ENCODE measurements at places on chromosomes 7 and 10.

DNA sequence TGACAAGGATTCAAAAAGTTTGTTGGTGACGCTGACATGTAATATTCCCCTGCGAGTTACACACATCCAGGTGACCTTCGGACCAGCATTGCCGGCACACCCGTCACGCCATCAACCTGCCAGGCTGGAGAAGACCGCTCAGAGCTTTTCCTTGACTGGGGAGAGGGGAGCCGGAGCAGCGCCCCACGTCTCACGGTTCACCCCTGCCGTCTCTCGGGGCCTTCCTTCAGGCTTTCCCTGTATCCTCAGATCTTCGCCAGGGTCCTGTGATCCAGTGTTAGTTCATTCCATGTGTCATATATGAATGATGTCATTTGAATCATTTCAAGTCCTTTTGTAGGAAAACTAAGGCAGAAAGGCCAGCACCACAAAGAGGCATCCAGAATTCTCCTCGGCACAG, 127.8 kb downstream of the MGMT start:
- no peak for DNase-seq

DNA sequence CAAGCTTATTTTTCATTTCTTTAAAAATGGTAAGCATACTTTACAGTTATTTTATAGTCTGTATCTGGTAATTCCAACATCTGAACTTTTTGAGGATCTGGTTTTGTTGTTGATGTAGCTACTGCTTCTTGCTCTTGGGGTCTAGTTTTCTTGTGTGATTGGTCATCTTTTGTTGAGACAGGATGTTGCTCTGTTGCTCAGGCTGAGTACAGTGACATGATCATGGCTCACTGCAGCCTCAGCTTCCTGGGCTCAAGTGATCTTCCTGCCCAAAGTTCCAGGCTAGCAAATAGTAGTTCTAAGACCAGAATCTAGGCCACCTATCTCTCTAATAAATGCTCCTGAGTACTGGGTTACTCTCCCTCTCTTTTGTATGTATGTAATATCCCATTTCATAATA, 75.7 kb downstream of the NRCAM start:
- DNase-seq, result no peak

- no peak for DNase-seq
Measured at GRCh38 chr10:121459279-121459621, 139.0 kb downstream of the FGFR2 start.

GRCh38 chr10:14787938-14788337, 13.2 kb upstream of the FAM107B start:
- no peak for DNase-seq

DNA sequence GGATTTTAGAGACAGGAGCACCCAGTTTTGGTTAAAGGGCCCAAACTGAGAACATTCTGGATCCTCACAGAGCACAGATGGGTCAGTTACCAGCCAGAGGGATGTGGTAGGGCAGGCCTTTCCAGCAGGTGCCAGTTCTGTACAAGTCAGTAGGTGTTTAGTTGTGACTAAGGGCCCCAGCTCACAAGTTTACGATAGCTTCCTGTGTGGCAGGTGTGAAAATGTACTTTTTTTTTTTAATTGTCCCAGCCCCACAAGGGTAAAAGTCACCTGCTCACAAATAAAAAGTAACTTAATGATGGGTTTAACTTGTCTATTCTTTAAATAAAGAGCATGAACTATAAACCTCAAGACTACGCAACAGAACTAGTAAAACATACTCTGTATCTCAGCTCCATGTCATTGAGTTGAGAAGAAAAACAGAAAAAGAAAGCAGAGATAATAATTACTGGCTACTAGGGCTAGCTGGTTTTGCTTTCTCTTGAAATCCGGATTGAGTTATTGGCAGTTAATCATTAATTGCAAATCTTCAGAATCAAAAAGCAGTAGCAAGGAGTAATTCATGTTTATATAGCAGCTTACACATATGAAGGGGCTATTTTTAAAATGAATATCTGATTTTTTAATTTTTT, 15.4 kb downstream of the NFE2L3 start:
- peak; percentile 70 for DNase-seq

DNA sequence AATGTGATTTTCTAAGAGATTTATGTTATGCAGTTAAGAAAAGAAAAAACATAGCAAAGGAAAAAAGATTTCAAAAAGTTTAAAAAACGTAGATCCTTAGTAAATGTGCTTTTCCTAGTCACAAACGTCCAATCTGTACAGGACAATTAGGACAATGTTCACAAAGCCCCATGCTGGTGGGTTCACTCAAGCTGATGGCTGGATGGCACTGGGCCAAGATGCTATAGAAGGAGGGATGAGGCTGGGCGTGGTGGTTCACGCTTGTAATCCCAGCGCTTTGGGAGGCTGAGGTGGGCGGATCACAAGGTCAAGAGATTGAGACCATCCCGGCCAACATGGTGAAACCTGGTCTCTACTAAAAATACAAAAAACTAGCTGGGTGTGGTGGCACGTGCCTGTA, 22.1 kb downstream of the SVIL start:
- DNase-seq, result no peak

DNA sequence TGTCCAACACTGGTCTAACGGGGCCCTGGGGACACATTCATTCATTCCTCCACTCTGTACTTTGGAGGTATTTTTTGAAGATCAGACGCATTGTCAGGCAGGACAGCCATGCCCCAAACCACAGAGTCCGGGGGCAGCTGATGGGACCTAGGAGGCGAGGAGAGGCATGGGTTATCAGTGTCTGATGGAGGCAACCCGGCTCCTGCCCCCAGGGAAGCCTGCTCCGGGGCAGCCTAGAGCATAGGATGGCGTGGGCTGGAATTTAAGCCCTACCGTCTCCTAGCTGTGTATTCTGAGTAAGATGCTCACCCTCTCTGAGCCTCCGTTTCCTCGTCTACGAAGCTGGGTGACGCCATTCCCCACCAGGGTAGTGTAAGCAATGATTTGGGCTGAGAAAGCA, 55.4 kb upstream of the ELN start:
- DNase-seq, result no peak

- DNase-seq, result no peak
Measured at GRCh38 chr7:150823043-150823442, 22.5 kb downstream of the TMEM176A start.

- DNase-seq, result no peak
Measured at GRCh38 chr7:147332988-147333387, 1216.4 kb downstream of the CNTNAP2 start.

DNA sequence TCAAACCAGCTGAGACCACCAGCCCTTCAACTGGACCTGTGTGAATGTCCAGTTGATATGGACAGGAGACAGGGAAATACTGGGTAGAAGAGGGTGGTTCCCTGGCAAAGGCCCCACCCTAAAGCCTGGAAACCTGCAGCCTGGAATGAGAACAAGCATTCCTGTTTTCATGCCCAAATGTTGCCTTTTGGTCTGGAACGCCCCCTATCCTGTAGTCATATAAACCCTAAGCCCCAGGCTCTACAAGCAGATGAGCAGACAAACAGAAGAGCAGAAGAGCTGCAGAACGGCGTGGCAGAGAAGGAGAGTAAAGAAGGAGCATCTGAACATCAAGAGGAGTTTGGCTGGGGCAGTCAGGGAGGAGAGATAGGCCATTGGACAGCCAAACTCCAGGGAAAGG, 38.4 kb downstream of the SYPL1 start:
- no peak for DNase-seq

- DNase-seq, result no peak
Measured at GRCh38 chr10:11210211-11210922, 192.7 kb downstream of the CELF2 start.

DNA sequence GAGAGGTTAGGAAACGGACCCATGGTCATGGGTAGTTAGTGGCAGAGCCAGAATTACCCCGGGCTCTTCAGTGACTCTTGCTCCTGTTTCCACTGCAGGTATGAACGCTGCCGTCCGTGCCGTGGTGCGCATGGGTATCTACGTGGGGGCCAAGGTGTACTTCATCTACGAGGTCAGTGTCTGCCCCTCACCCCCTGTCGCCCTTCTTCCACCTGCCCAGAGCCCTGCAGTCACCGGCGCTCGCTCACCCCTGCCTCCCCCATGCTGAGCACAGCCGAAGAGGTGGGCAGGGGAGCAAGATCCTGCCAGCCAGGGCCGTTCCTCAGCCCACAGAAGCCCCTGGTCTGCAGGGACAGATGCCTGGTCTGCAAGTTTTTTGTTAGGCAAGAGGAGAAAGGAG, 14.9 kb downstream of the PFKP start:
- DNase-seq, result no peak

DNA sequence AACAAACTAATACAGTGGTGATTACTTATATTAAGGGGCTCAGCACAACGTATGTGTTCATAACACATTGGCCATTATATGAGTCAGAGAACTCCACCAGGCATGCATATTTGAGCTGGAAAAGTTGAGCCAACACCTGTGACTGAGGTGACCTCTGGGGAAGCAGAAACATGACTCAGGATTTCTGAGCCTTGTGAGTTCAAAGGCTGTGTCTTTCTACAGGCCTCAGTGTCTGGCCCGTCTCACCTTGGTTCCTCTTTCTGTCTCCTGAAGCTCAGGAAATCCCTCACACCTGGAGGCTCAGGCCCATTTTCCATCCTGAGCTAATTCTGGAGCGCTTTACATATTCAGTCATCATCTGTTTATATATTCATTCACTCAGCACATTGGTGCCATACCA, 230.9 kb upstream of the AGK start:
- DNase-seq, result no peak

- no peak for DNase-seq
Measured at GRCh38 chr10:115653473-115653872, 560.3 kb downstream of the ATRNL1 start.

DNA sequence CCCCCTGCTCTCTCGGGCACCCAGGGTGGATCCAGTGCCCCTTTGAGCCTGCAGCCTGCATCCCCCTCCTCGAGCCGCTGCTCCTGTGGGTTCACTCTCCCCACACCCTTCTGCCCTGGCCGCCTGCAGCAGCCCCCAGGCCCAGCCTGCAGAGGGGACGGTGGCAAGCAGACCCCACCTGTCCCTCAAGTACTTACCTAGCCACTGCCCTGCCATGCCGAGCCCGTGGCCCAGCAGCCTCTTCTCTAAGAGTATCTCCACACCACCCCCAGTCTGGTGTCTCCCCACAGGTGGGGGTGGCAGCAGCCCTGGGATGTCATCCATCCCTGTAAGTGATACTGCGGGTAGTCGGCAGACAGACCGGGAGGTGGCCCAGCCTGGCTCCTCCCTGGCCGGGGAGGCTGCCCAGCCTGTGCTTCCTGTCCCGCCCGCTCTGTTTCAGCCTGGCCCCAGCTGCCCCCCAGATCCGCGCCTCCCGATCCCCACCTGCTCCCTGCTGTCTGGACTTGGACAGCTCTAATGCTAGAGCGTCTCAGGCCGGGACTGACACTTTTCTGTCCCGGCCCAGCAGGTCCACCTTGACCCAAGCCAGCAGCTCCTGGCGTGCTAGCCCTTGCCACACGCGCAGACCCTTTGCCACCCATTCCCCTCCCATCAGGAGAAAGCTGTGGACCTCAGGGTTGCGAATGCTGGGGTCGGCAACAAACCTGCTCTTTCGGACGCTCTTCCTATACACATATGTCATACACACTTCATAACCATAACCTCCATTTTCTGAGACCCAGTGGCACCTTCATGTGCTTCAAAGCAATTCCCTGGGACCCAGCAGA, 25.0 kb downstream of the YKT6 start:
- no peak for DNase-seq

DNA sequence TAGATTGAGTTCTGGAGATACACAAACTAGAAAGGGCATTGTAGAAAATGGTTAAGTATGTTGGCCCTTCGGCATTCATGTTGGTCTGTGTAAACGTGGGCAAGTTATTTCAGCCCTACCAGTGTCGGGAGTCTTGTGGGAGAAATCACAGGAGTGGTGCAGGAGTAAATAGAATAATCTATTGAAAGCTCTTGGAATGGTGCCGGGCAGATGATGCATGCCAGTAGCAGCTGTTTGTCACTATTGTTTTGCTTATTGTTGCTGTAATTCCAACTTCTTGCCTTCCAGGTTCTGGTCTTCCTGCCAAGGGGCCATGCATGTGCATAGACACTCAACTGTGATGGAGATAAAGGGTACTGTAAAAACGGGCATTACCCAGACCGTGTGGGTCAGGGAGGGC, 259.4 kb downstream of the CAMK1D start:
- DNase-seq, result no peak

DNA sequence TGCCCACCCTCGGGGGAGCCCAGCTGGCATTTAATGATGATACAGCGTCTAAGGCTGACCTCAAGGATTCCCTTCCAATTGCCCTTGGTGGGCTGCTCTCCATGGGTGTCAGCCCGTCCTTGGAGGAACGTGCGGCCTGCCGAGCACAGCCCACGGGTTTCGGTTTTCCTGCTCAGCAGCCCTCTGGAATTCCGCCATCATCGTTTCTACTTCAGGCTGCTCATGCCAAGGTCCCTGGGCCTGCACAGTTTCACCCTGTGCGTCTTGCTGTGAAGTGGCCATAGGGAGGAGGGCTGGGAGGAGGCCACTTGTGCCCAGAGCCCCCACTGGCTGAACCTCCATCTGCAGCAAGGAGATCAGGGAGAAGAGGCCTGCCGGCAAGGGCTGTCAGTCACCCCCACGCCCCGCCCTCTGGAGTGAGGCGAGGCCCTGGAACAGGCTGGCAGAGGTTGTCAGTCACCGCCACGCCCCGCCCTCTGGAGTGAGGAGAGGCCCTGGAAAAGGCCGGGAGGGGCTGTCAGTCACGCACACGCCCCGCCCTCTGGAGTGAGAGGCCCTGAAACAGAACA, 82.8 kb downstream of the CHST15 start:
- no peak for DNase-seq

DNA sequence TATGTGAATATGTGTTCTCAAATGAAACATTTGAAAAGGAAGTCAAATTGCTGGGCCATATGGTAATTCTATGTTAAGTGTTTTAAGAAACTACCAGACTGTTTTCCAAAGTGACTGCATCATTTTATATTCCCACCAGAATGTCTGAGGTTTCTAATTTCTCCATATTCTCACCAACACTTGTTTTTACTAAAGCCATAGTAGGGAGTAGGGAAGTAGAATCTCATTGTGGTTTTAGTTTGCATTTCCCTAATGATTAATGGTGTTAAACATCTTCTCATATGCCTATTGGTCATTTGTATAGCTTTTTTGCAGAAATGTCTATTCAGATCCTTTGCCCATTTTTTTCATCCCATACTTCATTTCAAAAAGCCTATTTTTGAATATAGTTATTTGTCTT, 9.1 kb upstream of the SEMA4G start:
- no peak for DNase-seq

GRCh38 chr7:3607847-3608246, 306.8 kb downstream of the SDK1 start:
- DNase-seq, result no peak

DNA sequence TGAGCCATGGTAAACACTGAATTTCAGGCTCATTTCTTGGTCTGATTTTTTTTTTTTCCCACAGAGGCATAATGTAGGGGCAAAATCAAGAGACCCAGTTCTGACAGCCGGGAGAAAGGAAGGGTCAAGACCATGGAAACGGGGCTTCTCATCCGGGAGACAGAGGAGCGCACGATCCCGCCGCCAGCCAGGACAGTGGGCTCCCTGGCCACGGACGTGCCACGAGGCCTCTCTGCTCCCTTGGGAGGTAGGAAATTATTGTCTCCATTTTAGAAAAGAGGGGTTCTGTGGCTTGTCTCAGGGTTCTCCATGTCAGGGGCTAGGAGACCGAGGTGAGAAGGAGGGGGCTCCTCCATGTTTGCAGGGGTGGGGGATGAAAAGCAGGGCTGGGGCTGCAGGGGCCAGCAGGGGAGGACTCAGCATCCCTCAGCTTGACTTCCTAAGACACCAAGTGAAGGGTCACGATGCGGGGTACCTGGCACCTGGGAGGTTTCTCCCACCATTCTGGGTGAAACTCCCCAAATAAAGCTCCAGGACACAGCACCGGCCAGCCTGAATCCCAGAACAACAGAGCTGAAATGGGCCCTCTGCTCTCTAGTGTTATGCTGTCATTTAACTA, 37.6 kb downstream of the PPIF start:
- DNase-seq, result no peak

- no peak for DNase-seq
Measured at GRCh38 chr10:30853066-30853465, 178.6 kb downstream of the ZNF438 start.

Data from CD4-positive, alpha-beta T cell treated with Interferon alpha-2 for 1 hour (primary cell).